ENCODE measurements at places on chromosomes 3 and 15. TPM values are rescaled to one million over a fixed set of nuclear protein-coding genes. Genes with fewer than 3 reads are reported as not detected.

Gene SLC22A13
- 0.09 TPM for polyA plus RNA-seq

Gene SLC22A14
- 0.11 TPM for polyA plus RNA-seq

Gene CFAP20DC
- polyA plus RNA-seq: 0.16 TPM

Gene ATP13A4
- 0.07 TPM for polyA plus RNA-seq

DNA sequence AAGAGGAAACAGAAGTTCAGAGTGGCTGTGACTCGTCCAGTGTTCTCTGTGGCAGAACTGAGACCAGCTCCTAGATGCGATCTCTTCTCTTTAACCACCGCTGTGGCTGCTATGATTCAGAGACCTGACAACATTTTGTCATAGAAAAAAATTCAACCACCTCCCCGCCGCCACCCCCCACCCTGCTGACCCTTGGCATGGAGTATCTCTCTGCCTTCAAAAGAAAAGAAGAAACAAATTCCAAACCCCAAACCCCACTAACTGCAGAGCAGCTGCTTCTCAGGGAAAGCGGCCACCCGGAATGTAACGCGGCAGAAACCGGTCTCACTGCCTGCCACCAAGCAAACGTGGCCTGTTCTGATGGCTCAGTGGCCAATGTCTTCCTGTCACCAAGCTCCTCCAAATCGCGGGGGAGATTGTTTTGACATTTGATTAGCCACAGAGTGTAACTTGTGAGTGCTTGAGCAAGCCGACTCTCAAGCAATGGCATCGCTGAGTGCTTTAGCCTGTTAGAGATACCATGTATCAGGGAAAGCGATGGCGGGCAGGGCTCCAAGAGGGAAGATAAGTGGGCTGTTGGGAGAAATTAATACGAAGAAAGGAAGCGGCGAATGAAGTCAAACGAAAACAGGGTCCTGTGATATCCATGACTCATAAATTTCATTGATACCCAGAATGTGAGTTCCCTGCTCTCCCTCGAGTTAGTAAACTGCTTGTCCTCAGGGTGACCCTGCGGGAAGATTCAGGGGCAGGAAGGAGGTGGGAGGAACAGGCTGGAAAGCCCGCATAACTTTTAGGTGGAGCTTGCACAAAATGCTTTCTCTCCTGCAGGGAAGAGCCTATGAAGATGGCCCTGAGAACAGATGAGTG lies 44.8 kb upstream of the TLE3 start:
- peak; percentile 92 for DNase-seq

DNA sequence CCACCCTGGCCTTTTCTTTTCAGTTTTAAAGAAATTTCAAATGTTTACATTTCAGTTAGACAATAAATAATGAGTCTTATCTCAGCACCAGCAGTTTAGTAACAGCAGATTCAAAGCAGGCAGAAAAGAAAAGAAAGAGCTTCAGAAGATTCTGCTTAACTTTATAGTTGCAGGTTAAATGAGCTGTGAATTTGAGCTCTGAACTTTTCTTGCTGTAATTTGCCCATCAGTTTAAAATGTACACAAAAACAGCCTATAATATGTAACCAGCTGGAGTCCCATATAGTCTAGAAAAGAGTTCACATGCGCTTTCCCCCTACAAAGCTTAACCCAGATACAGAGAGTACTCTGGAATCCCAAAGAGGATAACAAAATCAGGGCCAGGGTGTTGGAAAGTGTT lies 59.7 kb upstream of the SIAH2 start:
- DNase-seq: no peak

GRCh38 chr3:183330881-183331280 lies 77.8 kb downstream of the B3GNT5 start:
- no peak for DNase-seq

- DNase-seq: no peak
Observed at GRCh38 chr15:90348456-90348855, 3.6 kb upstream of the ZNF774 start.

GRCh38 chr3:163384383-163384782 lies 1693.9 kb downstream of the SI start:
- DNase-seq: no peak

GRCh38 chr15:93035092-93035915 lies 53.7 kb downstream of the RGMA start:
- no peak for DNase-seq

DNA sequence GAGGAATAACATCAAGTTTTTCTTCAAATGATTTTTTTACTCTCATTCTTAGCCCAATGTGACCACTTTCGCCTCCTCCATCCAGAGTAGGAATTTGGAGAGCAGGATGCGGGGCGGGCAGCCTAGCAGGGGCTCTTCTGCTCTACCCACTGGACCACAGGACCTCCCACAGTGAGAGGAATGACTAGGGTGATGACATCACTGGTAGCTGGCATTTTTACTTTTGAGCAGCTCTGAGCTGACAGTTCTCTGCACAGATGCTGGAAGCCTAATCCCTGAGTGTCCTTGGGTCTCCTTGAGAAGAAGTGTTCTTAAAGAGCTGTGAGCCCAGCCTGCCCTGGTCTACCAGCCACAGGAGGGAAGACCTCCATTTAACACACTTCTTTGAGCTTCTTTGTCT lies 1.4 kb upstream of the HCN4 start:
- DNase-seq: no peak

DNA sequence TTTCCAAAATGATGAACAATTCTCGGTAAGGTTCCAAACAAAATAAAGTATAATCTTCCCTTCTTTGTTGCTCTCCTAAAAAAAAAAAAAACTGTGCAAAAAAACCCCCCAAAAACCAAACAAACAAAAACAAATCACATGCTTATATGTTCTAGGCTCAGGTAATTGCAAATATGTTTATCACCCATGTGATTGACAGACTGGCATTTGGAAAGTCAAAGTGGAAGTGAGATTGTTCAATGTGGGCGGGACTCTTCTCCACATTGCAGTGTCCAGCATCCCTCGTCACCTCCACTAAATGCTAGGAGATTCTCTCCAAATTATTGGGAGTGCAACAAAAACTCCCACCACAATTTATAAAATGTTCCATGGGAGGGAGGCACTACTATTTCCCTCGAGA lies 57.6 kb upstream of the CACNA1D start:
- no peak for DNase-seq

DNA sequence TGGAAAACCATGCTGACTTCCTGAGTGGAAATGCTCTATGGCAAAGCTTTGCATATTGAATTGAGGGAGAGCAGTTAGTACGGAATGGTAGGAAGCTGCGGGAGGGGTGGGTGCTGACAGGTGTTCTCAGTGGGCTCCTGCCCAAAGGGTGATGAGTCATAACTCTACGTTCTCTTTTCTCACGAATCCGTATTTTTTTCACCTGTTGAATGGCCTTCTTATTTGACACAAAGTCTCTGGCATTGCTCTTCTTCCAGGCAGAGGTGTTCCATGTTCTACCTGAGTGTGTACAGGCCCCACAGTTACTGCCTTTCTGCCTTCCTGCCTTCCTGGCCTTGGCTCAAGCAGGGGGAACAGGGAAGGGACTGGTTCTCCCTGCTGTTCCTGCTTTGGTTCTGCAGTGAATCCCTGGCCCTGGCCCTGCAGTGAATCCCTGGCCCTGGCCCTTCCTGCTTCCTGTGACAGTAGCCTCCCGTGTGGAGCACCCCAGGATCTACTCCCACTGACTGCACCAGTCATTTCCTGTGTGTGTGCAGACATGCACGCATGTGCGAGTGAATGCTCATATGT lies 31.9 kb downstream of the TRAK1 start:
- DNase-seq: no peak

- no peak for DNase-seq
Observed at GRCh38 chr3:32018757-32019564, 37.4 kb downstream of the ZNF860 start.

GRCh38 chr3:112083239-112083638 lies 3.0 kb upstream of the C3orf52 start:
- no peak for DNase-seq

DNA sequence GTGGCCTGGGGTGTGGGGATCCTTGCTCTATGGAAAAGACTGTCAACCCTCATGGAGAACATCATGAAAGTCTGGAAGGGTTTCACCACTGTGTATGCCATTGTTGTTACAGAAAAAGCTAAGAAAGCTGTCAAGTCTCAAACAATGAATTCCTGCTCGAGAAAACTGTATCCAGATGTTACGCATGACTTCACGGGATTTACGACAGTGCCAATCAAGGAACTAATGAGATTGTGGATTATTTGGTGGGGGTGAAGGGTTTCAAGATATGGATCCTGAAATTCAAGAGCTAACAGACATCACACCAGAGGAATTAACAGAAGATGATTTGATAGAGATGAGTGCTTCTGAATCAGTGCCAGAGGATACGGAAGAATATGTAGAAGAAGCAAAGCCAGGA lies 7.8 kb downstream of the PPP1R2 start:
- no peak for DNase-seq

Measured in right cardiac atrium (tissue), 5 donors.